H9 (cell line): ENCODE measurements at places on chromosomes 2 and 18.

- no peak for DNase-seq
These were observed 65.9 kb downstream of the KCNF1 start for GRCh38 chr2:10977621-10978020.

DNA sequence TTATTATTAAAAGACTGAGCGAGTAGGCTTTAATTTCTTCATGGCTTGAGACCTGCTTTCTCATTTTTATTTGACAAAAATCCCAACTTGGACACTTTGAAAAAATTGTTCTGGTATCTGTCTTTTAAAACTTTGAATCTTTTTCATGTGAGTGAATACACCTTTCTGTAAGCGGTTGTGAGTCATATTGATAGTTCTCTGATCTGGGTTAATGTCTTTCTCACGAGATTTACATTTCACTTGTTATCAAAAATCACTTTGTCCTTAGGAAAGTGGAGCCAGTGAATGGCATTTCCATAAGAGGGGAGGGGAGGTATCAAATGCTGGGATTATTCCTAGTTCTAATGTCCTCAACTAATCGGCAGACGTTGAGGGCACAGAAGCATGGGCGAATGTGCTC, 36.3 kb downstream of the ATP9B start:
- DNase-seq, result no peak

- no peak for DNase-seq
These were observed 3.9 kb upstream of the ERMN start for GRCh38 chr2:157329524-157329923.

DNA sequence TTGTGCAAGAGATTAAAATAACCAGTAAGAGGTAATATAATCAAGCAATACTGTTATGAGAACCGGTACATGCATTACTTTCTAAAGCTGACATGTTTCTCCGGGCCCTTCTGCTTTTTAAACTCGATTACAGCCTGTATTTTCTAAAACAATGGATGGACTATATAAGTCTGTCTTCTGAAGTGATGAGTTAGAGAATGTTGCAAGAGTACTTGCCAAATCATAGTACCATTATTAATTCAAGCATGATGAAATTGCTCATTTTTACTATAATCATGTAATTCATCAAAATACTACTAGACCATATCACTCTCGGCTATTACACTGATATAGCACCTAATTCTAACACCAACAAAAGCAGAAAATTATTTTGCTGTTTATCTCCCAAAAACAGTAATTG, 1240.3 kb upstream of the ACVR2A start:
- DNase-seq, result no peak

GRCh38 chr2:110140401-110140800, 24.8 kb upstream of the MALL start:
- DNase-seq, result no peak

DNA sequence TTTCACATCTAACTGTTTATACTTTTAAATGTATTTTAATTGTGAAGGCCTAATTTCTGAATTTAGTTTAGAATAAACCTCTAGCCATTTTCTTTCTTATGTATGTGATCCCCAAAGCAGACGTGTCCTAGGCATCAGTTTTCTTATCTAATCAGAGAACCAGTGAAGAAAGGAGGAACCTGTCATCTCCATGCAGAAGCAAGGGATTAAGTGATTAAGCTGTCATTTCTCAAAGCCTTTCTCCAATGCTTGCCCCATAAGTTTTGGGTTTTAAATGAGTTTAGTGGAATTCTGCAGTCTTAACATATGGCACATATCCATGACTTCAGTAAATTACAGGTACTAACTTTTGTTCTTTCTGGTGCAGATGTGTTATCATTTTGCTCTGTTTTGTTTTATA, 190.4 kb downstream of the PLCL1 start:
- DNase-seq, result no peak

DNA sequence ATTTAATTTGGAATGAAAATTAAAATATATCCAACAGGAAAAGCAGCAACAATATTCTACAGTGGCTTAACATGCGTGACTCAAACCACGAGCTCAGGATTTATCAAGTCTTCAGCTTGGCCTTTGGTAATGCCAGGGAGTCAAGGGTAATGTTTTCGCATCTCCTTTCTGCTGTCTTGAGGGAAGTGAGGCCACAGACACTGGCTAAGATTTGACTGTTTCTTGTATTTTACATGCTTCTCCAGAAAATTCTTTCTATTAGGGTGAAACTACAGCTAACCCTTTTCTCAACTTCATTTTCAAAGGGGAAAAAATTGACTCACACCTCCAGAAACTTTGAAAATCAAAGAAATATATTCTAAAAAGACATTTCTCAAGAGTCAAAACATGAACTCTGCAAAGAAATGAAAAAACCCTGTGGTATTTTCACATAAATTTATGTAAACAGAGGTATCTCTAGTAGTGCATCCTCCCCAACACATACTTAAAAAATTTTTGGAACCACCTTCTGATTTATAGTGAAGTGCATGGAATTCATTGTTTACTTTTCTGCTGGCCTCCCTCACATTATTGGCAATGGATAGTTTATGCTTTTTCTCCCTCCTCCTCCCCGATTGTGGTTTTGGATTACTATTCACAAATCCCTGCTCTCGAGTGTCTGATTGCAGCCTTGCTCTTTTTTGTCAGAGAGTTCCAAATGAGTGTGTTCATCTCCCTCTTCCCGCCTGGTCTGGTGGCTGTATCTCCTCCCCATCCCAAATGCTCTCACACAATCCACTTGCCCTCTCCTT, 48.7 kb downstream of the DPP4 start:
- no peak for DNase-seq

GRCh38 chr2:28155627-28156026, 237.0 kb upstream of the FOSL2 start:
- no peak for DNase-seq

- no peak for DNase-seq
These were observed 608.3 kb downstream of the ERBB4 start for GRCh38 chr2:211930331-211930730.

GRCh38 chr2:96923201-96923600, 53.3 kb upstream of the SEMA4C start:
- no peak for DNase-seq
